ENCODE measurements at places on chromosomes 2 and 18.

DNA sequence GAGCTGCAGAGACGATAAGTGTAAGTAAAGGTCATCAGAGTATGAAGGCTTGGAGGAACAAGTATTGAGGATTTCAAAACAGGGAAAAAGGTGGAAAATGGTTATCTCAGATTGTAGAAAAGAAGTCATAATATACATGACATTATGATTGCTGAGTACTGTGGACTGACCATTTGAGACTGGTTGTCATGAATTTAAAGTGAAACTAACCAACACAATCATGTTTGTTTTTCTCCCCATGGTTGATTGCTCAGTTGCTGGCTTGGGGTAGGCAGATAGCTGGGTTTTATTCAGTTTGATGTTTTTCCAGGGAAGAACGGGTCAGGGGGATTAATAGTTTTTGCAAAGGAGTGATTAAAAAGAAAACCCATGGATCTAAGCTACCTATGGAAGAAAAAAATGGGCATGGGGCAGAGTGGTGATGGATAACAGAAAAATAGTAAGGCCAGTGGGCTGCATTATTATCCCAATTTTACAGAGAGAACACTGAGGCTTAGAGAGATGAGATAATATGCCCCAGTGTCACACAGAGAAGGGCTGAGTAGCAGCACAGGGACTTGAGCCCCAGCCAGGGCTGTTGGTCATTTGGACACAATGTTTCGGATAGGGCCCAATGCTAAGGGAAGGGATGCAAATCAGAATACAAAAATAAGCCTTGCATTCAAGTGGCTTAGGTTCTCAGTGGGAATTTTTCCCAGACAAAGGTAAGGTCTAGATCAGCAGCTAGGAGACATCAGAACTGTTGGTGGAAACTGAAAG lies 885.7 kb downstream of the DCC start:
- no peak for DNase-seq

DNA sequence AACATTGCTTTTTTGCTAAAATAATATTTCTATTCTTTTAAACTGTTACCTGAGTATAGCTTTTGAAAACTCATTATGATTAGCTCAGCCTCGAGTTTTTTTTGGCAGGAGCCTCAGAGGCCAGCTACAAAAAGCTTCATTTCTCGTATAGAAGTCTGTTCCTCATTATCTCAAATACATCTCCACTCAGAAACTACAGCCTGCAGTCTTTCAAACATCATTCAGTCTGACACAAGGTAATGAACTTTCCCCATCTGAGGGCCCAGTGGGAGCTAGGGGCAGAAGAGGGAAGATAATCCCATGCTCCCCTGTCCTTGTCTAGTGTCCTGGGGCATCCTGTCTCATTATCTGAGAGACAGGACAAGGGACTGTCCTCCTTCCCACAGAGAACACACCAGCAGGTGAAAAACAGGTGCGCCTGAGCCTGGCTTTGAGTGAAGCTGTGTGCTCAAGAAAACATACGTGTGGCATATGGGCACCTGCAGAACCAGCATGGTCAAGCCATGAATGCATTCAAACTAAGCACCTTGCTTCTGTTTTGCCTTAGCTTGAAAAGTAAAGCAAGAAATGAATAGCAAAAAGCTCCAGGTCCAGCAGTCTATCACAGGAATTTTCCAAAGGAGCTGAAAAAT lies 247.5 kb downstream of the MREG start:
- no peak for DNase-seq

DNA sequence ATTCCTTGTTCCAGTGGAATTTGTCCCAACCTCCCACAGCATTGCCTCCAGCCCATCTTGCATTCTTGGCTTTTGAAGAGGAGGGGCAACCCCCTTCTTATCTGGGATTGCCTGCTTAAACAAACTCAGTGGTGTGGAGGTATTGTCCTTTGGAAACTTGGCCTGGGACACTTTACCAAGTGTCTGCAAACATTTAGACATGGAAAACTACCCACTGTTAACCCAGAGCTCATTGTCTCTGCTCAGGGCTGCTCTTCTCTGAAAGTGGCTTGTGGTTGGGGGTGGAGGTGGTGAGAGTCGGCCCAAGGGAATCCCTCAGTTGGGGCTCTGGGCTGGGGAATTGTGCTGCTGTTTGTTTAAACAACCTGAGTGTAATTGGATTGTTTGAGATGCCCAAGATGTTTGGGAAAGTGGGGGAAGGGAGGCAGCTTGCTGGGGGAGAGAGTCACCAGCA lies 178.3 kb upstream of the GATA6 start:
- no peak for DNase-seq

DNA sequence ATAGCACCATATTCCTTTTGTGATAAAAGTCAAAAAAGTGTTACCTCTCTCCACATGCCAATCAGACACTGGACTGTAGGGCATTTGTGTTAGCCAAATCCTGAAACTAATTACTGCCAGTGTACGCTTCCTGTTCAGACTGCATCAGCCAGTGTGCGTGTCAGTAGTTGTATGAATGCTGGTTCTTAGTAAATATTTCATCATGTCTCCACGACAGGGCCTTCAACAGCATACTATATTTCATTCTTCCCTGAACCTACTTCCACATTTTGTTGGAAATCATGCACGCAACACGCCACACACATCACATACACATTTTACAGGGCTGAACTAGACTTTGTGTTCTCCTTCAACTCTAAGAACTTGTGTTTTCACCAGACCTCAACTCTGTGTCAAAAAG lies 77.5 kb downstream of the EPB41L3 start:
- no peak for DNase-seq

DNA sequence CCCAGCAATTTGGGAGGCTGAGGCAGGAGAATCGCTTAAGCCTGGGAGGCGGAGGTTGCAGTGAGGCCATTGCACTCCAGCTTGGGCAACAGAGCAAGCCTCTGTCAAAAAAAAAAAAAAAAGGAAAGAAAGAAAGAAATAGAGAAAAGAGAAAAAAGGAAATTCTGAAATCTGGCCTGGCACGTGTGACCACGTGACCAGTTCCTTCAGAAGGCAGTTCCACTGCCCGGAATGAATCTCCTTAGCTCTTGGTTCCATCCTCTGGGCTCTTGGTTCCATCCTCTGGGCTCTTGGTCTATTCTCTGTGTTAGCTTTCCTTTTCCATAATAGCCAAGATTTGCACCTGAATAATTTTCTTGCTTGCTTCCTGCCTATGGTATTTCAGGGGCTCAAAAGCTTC lies 5.3 kb upstream of the POMC start:
- no peak for DNase-seq

Data from HT1080 (cell line).